Cerebellar nuclear complex (tissue), 1 donor: ENCODE measurements at places on chromosomes 1 and 21.

DNA sequence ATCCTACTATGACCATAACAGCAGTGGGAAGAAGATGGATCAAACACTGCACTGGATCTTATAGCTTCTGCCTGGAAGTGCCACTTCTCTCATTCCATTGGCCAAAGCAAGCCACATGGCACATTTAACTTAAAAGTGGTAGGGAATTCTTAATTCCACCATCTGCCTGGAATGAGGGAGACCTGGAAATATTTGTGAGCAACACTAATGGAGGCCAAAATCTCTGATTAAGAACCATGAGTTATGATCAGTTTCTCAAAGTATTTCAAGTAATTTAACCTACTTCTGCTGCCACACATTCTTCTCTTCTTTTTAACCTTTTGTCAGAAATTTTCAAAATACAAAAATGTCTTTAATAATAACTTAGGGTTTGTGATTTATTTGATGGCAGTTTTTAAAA lies 154.0 kb upstream of the C1orf87 start:
- no peak for DNase-seq

DNA sequence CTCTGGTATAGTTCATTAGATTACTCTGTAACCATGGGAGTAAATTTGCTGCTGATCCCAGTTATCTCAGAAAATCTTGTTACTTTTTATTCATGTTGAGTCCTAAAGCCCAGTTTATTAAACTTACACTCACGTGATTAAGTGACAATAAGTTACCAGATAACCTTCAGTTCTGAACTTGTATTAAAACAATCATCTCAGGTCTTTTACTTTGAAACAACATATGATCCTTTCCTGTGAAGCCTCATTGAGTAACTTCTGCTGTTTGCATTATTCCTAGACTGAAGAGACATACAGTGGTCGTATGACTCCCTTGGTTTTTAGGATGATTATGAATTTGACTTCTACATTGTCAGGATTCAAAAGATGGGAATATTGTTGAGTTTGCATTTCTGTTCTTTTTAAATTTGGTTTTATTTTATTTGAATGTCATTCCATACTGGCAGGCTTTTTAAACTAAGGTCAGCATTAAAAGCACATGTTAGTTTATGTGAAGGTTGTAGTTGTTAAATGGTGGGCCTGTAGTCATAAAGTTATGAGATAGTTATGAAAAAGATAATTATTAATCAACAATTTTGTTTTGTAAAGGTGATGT lies 117.9 kb downstream of the CD247 start:
- no peak for DNase-seq

DNA sequence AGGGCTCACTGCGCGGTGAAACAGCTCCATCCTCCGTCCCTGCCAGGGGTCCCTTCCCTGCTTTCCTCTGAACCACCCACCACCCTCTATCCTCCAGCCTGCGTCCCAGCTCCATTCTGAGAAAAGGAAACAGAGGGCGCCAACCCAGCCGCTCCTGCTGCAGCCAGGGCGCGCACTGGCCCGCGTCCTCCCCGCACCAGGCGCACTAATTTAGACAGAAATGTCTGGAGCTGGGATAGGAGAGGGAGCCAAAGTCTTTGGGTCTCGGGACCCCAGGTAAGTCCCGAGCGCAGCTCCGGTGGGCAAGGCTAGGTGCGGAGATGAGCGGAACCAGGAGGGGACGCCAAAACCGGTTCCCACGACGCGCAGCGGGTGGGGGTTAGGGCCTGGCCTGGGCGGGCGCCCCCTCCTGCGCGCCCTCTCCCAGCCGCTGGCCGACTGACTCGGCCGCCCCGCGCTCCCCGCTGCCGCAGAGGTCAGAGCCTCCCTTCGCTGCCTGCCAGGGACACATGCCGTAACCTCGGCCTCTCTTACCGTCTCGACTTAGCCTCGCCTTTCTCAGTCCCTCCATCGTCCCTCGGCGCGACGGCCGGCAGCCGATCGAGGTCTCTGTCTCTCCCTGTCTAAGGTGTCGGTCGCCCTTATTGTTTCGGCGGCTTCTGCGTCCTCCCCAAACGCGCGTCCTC lies 2.0 kb downstream of the CAMK2N1 start:
- DNase-seq = no peak

- no peak for DNase-seq
These were observed 658.5 kb downstream of the USP25 start for GRCh38 chr21:16388291-16388690.

DNA sequence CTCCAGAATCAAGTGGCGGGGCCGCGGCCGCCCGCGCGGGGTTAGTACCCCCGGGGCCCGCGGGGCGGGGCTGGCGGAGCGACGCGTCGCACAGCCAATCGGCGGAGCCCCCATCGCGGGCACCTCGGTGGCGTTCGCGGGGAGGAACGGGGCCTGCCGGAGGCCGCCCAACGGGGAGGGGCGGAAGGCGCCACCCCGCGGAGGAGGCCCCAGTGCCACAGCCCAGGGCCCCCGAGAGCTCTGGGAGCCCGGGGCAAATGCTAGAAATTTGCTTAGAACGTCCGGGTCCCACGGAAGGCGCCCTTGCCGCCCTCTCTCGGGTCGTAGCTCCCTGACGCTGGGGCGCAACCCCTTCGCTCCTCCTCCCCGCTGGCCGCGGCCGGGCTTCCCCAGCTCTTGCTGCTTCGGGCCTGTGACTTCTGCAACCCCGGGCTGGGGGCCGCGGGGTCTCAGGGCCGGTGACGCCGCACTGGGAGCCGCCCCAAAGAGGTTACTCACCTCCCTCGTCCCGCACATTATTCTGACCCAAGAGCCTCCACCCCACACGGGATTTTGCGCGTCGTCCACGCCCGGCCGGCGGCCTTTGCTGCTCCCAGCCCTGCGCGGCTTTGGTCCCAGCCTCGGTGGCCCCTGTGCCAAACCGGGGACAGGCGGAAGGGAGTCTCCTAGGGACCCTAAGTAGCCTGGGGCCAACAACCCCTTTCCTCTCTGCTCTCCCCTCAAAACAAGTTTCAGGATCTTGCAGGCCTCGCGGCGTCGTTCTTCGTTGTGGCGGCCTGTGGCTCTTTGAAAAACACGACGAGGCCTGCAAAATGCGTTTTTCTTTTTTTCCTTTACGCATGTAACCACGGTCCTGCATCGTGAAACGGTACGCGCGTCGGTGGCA lies at the start of gene RUNX3:
TSS of gene RUNX3 (minus strand) at position 17 of the 886 bp plus-strand sequence. CDS start 408 bp downstream, outside the sequence.
- no peak for DNase-seq

- DNase-seq = no peak
These were observed 635.2 kb downstream of the SMYD3 start for GRCh38 chr1:245871915-245872314.

GRCh38 chr1:77489910-77490309 lies 192.5 kb downstream of the ZZZ3 start:
- DNase-seq = no peak

- no peak for DNase-seq
These were observed 154.6 kb downstream of the SLC30A10 start for GRCh38 chr1:219773775-219774174.

DNA sequence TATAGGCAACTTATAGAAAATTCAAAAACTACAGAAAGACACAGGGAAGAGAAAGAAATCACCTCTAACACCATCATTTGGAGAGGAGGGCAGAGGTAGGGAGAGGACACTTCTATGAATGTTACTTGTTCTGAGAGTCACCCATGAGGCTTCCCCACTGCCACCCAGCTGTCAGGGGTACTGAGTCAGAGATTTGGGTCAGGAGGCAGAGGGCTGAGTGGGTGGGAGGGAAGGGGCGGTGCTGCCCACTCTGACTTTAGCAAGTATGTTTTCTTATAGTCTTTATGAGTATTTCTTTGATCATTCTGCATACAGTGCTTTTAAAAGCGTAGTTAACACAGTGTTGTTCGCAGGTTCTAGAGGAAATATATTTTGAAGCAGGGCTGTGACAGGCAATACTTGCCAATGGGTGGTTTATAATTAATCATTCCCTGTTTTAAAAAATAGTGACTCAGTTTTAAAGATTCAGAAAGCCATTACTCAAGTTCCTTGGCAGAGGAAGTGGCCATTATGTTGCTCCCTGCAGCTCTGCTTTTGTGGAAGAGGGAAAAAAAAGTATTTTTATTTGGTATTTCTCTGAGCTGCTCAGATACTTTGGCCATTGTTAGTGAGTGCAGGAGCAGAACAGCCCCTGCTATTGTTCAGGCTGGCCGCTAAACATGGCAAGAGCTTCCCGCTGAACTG lies 18.3 kb downstream of the IL6R start:
- no peak for DNase-seq

DNA sequence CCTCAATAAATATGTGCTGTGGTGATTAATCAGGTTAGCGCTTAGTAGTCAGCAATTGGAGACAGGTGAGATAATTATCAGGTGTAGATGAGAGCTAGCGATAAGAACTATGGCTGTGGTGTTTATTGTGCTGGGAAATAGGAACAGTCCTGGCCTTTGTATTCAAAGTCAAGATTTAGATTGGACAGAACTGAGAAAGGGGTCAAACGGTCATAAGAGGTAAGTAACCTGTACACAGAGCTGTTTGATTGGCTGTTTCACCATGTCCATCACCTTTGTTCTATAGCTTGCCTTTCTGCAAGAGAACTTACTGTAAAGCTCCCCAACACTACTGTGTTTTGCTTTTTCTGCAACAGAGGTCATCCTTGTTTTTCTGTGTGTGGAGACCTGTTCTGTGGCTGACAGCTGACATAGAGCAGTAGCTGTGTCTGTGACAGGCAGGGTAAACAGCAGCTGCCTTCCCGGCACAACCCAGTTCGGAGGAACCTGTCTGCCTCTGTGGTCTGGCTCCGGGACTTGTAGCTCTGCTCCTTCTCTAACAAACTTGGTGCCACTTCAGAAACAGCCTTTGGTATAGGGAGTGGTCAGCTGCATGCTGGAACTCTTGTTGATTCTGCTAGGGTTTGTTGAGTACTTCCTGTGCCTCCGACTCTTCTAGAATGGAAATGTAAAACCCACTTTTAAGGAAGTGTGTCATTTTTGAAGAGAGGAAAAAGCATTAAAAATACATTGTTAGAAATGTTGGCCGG lies 21.1 kb upstream of the CDC42 start:
- no peak for DNase-seq

- no peak for DNase-seq
These were observed 20.3 kb downstream of the CD1B start for GRCh38 chr1:158311066-158311465.

- DNase-seq = no peak
These were observed 128.5 kb downstream of the ZNF281 start for GRCh38 chr1:200281201-200281835.

DNA sequence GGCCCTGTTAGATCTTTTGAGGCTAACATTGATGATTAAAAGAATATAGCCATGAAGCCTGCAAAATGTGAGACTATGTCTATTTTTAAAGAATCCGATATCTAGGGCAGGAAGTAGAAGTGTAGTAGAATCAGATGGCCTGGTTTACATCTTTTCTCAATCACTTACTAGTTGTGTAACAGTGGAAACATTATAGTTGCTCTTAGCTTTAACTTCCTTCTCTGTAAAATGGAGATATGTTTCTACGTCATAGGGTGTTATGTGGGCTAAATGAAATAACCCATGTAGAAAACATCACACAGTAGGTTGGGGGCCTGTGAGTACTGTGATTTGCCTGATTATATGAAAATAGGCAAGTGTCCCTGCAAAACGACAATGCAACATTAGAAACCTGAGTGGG lies 4.4 kb upstream of the IGFN1 start:
- DNase-seq = no peak

GRCh38 chr1:68103011-68103545 lies 52.7 kb upstream of the DIRAS3 start:
- no peak for DNase-seq

DNA sequence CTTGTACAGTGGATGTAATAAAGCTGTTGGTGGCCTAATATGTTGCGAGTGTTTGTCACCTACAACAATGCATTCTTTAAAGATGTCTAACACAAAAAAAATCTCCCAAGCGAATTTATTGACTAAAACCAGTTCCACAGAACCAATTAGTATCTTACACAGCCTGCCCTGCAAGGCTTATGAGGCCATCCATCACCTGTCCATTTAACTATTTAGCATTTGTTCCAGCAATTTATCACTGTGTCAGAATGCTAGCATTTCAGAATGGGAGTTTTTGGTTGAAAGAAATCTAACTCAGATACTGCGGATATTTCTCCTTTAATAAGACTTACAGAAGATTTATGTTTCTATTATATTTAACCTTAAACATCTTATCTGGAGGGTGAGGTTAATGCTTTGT lies 831.1 kb upstream of the PRMT6 start:
- DNase-seq = no peak

DNA sequence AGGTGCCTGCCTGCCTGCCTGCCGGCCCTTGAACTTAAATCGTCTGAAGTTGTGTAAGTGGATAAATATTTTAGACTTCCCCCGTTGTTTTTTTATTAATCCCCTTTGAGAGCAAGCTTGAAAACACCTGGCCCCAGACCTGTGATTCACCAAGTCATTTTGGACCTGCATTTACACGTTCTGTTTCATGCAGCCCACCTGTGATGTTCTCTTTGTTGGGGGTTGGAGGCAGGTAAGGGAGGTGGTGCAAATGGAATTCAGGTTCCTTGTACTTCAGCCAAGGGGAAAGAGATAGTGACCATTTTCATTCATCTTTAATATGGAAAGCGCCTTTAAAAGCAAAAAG lies 1.2 kb downstream of the SLC37A1 start:
- no peak for DNase-seq

DNA sequence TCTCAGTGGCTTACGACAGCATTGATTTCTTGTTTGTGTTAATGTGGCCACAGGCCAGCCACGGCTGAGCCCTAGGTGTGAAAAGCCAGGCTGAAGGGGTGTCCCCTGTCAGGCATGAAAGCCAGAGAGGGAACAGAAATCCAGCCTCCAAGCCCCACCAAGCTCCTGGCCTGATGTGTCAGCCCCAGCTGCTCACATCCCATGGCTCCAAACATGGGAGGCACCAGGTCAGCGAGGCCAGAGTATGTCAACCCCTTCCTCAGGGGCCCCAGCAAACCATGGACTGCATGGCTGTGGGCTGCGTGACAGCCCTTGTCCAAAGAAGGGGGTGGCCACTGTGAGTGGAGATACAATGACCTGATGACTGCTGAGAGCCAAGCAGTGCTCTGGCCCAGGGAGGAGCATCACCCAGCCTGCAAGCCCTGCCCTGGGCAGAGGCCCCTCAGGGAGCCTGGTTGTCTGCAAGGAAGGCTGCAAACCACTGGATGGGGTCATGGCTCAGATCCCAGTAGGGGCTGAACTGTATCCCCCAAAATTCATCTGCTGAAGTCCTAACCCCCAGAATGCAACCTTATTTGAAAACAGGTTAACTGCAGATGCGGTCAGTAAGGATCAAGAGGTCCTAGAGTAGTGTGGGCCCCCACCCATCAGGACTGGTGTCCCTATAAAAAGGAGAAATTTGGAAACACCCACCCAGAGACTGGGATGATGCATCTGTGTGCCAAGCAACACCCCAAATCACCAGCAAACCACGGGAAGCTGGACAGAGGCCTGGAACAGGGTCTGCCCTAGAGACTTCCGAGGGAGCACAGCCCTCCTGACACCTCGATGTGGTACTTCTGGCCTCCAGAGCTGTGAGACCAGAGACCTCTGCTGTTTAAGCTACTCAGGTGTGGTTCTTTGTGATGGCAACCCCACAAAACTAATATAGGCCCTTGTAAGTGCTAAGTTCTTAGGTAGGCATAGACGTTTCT lies 3.3 kb upstream of the MX2 start:
- DNase-seq = no peak

GRCh38 chr1:179996099-179996498 lies 41.5 kb downstream of the CEP350 start:
- no peak for DNase-seq
